ENCODE measurements at places on chromosomes 5 and 9. TPM values are rescaled to one million over a fixed set of nuclear protein-coding genes. Genes with fewer than 3 reads are reported as not detected.

DNA sequence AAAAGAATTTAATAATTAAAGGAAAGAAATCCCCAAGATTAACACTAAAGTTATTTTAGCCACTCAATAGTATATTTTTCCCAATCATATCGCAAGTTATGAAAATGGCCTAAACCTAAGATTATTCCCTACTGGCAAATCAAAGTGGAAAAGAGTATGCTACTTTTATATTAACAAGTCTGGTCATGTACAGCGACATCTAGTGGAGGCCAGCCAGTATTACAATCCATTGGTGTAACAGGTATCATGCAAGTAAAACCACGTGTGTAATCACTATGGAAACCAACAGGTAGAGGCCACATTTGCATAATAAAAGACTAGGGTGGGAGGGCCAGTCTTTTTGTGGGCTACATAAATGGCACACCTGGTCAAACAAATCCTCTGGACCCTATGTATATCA lies 976.4 kb upstream of the CDH9 start:
- peak; percentile 1 for DNase-seq

GRCh38 chr5:173733021-173733420 lies 116.6 kb upstream of the BOD1 start:
- DNase-seq, result no peak

QRFP gene
- total RNA-seq, result not detected

GRCh38 chr9:101132801-101133200 lies 104.3 kb downstream of the PLPPR1 start:
- DNase-seq, result no peak

SOHLH1 gene
- total RNA-seq, result not detected

NR2F1 gene
- total RNA-seq, result not detected

ISL1 gene
- not detected for total RNA-seq

FABP6 gene
- total RNA-seq, result not detected

GRCh38 chr9:2967766-2968165 lies 123.9 kb upstream of the PUM3 start:
- DNase-seq, result no peak

GRCh38 chr5:32003981-32004380 lies 170.1 kb downstream of the GOLPH3 start:
- no peak for DNase-seq

DNA sequence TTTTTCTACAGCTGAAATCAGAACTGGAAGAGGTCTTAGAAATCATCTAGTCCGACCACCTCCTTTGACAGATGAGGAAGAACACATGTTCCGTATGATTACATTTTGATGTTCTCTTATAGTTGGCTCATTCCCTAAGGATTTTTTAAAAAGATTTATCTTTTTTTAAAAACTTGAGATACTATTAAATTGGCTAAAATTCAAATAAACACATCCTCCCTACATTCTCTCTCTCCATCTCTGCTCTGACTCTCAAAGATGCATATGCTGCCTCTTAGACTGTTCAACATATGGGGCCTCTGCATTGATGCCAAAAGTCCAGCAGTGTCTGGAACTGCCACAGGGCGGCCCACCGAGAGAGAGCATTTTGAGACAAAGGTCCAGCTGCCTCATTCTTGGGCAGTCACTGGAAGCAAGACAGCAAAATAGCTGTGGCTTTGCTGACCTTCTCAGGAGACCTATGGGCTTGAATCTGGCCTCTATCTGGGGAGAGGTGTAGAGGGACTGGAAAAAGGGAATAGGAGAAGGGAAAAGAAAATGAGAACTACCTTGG lies 12.8 kb upstream of the TSSK1B start:
- no peak for DNase-seq

DNA sequence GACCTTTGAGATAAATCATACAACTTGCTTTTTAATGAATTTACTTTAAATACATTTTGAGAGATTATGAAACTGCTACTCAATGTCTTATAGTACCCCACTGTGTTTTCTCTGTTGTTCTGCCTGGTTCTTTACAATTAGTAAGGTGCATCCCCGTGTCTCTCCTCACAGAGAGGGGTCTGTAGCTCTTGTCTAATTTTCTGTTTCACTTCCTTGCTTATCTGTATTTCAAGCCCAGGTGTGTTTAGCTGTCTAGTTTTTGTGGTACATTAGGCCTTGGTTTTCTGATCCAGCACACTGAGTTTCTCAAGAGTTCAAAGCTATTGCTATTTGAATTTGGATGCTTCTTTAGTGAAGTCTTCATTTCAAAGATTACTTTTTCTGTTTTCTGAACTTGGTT lies 105.1 kb downstream of the MAST4 start:
- no peak for DNase-seq

DNA sequence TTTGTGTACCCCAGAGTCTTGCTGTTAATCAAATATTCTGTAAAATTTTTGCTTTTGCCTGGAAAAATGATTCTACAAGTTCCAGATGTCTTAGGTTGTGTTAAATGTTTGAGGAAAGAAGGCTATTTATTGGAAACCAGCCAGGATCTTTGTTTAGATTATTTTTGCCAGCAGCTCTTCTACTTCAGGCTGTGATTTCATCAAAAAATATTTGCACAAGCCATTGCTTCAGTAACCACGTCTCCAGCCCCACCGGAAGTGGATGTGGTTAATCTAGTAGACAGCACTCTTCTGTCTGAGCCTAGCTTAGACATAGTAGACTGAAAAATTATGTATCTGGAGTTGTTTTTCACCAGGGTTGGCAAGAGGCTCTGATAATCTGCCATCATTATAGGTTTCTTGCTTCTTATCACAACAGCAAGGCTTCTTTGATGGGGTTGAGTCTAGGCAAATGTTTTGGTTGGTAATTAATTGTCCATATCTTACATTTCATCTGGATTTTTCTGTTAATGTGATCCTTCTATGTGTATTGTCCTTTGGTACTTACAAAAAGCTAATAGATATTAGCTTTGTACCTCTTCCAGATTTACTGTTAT lies 17.1 kb downstream of the KCTD16 start:
- peak; percentile 71 for DNase-seq

IFNA2 gene
- not detected for total RNA-seq

DNA sequence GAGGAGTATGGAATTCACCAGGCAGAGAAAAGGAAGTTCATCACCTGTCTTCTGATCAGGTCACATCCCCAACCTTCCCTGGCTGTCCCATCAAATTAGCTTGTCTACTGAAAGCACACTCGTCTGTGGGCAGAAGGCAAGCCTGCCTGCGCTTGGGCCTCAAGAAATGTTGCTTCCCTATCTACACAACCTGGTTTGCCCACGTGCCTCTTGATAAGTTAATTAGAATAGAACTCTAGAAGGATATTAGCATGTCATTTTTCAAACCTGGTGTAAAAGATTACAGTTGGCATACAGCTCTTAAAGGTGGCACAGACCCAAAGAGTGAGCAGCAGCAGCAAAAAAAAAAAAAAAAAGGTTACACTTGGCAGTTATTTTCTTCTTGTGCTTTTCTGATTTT lies 5.1 kb downstream of the TTC23L start:
- DNase-seq, result no peak

DNA sequence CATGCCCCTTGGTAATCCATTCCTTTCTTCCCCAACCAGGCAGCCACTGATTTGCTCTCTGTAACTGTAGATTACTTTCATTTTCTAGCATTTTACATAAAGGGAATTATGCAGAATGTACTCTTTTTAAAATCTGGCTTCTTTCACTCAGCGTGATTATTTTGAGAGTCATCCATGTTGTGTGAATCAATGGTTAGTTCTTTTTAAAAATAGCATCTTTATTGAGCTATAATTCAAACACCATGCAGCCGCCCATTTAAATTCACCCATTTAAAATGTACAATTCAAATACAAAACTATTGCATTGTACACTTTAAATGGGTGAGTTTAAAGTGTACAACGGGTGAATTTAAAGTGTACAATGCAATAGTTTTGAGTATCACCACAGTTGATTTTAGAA lies 2.3 kb upstream of the OR13J1 start:
- DNase-seq, result no peak

- no peak for DNase-seq
These were observed 26.8 kb upstream of the PHF2 start for GRCh38 chr9:93549611-93550010.

CDC20B gene
- 0.10 TPM for total RNA-seq

RNF224 gene
- not detected for total RNA-seq

PGM5 gene
- not detected for total RNA-seq

GRCh38 chr9:70073193-70073592 lies 29.5 kb downstream of the MAMDC2 start:
- no peak for DNase-seq

SHISAL2B gene
- not detected for total RNA-seq

RGS14 gene
- total RNA-seq, result 50.8 TPM

SPATA31E1 gene
- total RNA-seq, result not detected

DNA sequence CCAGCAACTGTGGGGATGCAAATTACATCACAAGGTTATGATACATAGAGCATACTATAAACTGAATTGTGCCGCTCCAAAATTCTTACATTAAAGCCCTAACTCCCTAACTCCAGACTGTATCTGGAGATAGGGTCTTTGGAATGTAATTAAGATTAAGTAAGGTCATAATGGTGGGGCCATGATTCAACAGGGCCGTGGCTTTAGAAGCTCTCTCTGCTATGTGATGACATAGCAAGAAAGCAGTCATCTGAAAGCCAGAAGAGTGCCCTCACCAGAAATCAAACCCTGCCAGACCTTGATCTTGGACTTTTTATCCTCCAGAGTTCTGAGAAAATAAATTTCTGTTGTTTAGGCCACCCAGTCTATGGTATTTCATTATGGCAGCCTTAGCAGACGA lies 123.9 kb downstream of the FBXL17 start:
- DNase-seq, result no peak

GRCh38 chr5:64184832-64185231 lies 19.2 kb downstream of the RNF180 start:
- DNase-seq, result no peak

DNA sequence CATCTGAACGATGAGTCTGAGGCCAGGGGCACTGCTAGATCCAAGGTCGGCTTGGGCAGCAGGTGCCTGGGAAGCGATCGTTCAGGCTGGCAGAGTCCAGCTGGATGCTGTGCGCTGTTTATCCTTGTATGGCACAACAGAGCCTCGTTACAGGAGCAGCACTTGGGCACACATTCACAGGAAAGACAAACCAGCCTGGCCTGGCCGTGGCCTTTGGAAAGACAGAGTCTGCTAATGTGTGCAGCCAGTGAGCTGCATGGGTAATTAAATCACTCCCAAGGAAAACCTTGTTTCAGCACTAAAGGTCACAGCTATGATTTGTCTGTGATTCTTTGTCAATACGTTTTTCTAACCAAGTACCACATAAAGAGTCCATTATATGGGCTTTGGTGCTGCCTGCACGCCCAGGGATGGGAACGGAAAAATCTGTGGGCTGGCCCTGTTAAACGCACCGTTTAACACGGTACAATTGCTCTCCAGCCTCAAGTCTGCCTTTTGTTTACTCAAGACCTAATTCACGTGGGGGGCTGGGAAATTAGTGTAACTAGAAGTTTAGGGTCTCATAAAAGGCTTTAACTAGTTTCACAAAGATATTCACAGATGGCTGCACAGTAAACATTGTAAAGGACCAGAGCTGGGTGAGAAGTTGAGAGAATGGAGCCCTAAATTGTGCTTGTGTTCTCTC lies 509.3 kb downstream of the KDM4C start:
- DNase-seq, result no peak

WNT8A gene
- total RNA-seq, result not detected

COL15A1 gene
- total RNA-seq, result 0.30 TPM

DNA sequence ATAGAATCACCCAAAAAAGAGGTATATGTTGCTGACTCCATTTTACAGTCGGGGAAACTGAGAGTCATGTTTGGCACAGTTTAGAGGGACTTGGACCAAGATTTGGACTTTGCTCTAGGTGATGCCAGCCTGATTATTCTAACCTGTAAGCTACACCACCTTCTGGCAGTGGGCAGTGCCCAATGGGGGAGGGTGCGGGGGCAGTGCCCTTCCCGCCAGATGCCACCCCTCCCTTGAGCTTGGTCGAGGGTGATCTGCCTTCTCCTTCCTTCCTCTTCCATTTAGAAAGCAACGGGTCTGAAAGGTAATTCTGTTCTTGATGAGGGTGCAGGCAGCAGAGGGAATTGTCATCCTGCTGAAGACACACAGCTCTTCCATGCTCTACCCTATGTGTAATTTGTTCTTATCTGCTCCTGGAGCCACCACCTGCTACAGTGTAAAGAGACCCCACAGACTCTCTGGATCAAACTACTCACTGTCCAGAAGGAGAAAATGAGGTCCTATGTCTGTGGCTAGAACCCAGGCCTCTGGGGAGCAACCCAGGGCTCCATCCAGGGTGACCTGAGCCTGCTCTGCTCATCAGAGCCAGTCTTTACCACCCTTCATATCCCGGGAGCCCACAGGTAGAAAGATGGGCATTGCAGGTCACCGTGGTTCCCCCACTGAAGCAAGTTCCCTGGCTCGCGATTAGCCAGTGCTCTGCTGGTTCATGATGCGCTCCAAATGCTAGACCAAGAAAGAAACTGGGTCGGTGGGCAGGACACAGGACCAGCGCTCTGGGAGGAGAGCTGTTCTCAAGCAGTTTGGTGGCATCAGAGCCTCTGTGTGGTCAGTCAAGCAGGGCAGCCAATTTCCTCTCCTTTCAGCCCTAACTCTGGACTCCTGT lies 156.2 kb downstream of the RGS3 start:
- no peak for DNase-seq

DNA sequence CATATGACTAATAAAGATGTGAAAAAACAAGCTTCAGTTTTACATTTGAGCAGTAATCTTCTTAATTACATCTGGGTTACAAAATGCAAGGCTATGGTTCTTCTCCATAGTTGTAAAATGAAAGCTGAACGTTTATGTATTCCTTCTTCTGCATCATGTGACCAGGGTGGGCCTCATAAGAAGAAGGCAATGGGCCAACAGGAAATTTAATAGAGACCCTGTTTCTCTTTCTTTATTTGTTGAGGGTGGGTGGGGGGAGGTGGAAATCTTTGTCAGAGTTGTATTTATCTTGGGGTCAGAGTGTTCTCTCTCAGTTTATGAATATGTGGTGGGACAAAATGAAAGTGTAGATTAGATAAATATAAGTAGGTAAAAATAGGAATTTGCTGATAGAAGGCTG lies 418.8 kb downstream of the TLE4 start:
- no peak for DNase-seq

- no peak for DNase-seq
These were observed 101.0 kb upstream of the SMC2 start for GRCh38 chr9:103992938-103993579.

GRCh38 chr5:96227957-96228356 lies 205.1 kb downstream of the PCSK1 start:
- DNase-seq, result no peak

DNA sequence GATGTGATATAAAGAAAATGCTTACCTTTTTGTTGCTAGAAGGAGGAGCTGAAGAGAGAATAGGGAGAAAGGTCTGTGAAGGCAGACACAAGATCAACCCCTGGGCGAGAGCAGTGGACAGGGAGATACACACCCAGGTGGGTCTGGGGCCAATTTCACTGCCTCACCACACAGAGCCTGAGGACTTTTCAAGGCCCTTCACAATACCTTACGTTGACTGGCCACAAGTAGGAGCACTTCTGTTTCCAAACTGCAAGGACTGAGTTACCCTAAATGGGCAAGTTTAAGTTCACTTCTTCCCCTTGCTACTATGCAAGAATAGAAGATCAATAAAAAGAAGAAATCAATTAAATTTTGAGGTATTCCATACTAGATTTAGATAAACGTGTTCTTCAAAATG lies 174.5 kb upstream of the SLC12A2 start:
- DNase-seq, result peak; percentile 19

Measured in activated T-cell treated with anti-CD3 and anti-CD28 coated beads, Interleukin-2, amount 50 U/mL, for 72 hours (primary cell).